ENCODE measurements at places on chromosomes 6 and 20. TPM values are rescaled to one million over a fixed set of nuclear protein-coding genes. Genes with fewer than 3 reads are reported as not detected.
A peak's percentile ranks its signal among the peaks of the same experiment; 100 is the strongest.

Gene ANGPT4
- 0.06 TPM for total RNA-seq

Gene RAB32
- 11.9 TPM for total RNA-seq

Gene KCNQ5
- total RNA-seq: 0.44 TPM

Gene CRISP2
- total RNA-seq: not detected

Gene CD24
- total RNA-seq: 4.2 TPM

Gene BACH2
- 1.3 TPM for total RNA-seq

Gene GNRH2
- total RNA-seq: not detected

- no peak for DNase-seq
These were observed 1.4 kb downstream of the TMEM170B start for GRCh38 chr6:11538819-11539468.

DNA sequence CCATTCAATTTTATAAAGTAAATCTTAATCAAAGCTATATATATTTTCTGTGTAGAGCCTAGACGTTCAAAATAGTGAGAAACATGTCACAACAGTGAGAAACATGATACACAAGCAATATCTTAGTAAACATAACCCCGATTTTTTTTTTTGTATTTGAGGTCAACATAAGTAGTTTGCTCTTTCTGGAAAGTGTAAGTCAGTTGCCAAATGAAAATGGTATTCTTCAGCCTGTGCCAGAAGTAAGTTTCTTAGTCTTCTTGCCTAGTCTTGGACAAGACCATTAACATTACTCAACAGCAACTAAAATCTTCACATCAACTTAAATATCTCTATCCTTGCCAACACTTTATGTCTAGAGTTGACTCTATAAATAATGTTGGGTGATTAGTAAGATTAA lies 59.7 kb downstream of the METTL24 start:
- no peak for DNase-seq

- DNase-seq: no peak
These were observed 108.9 kb downstream of the MANEA start for GRCh38 chr6:95686272-95686671.

DNA sequence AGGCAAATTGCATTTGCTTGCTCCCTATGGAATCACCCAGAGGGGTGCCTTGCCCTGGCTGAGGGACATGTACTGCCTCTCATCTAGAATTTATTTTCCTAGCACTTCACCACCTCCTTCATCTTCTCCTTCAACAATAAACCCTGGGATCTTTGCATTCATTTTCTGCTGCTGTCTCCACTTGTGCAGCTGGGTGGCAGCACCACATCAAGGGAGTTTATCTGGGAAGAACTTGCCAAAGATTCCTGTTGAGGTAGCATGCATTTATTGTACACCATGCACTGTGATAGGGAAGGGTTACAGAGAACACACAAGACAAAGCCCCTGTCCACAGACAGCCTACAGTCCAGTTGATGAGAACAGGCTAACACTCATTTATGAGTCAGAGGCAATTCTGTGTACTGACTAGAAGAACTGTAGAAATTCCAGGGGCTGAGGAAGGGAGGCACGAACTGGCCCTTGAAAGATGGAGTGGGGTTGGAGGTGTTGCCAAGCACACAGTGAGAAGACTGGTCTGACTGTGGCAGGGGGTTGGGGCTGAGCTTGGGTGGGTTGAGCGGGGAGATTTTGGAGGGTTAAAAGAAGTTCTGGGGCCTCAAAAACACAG lies 17.5 kb downstream of the C20orf173 start:
- peak; percentile 43 for DNase-seq

DNA sequence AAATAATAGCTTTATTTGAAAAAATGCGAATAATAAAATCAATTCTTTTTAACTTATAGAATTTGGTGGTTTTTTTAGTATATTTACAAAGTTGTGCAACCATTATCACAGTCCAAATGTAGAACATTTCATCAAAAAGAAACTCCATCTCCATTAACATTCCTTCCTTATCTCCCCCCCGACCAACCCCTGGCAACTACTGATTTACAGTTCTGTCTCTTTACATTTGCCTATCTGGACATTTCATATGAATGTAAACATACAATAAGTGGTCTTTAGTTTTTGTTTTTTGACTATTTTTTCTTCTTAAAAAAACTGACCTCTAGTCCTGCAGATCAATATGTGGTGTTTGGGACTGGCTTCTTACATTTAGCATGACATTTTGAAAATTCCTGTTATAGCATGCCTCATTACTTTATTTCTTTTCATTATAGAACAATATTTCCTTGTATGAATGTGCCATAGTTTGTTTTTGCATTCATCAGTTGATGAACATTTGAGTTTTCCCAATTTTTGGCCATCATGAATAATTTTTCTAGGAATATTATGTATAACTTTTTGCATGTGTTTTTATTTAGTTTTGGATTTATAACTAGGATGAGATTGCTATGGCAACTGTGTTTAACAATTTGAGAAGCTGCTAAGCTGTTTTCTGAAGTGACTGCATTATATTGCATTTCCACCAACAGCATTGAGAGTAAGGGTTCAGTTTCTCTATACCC lies 344.7 kb downstream of the NKAIN2 start:
- DNase-seq: no peak
